ENCODE measurements at places on chromosomes 16 and 17.

DNA sequence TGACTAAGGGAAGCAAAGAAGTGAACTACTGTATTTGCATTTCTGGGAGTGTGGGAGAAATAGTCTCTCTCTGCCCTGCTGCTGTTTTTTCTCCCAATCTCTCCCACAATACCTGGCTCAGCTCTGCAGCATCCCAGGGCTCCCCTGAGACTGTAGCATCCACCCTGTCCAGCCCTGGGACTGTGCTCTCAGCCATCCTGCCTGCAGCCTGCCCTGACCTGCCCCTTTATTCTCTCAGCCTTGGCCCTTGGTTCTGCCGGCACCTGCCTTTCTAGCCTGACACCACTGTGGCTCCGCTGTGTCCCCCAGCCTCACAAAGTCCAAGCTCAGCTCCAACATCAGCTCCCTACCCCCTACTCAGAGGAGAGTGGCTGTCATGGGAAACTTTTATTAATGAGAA is 1.9 kb downstream of the PDILT start:
- no peak for DNase-seq

DNA sequence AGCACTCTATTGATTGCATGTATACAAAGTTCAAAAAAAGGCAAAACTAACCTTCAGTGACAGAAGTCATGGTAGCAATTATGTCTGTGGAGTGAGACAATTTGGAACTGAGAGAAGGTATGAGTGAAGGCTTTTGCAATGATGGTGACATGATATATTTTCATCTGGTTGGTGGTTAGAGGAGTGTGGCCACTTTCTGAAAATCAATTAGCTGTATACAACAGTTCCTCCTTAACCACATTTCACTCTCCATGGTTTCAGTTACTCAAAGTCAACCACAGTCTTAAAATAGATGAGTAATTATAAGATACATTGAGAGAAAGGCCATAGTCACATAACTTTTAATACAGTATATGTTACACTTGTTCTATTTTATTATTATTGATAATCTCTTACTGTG is 26.2 kb downstream of the ADAMTS18 start:
- DNase-seq, result no peak

DNA sequence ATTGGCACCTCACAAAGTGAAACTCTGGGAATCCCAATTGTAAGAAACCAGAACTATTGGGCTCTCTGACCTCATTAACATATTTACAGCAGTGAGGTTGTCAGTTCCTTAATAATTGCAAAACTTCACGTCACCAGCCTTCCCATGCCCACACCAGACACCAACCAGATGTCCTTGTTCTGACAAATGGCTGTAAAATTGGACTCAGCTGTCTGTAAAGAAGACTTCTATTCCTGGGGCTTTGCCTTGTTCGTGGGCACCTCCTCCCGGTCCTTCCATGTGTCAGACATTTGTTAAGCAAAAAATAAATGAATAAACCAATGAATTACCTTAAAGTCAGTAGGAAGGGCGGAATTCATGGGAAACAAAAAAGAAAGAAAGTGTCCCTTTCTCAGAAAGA is 284.3 kb upstream of the CDH11 start:
- DNase-seq, result no peak

DNA sequence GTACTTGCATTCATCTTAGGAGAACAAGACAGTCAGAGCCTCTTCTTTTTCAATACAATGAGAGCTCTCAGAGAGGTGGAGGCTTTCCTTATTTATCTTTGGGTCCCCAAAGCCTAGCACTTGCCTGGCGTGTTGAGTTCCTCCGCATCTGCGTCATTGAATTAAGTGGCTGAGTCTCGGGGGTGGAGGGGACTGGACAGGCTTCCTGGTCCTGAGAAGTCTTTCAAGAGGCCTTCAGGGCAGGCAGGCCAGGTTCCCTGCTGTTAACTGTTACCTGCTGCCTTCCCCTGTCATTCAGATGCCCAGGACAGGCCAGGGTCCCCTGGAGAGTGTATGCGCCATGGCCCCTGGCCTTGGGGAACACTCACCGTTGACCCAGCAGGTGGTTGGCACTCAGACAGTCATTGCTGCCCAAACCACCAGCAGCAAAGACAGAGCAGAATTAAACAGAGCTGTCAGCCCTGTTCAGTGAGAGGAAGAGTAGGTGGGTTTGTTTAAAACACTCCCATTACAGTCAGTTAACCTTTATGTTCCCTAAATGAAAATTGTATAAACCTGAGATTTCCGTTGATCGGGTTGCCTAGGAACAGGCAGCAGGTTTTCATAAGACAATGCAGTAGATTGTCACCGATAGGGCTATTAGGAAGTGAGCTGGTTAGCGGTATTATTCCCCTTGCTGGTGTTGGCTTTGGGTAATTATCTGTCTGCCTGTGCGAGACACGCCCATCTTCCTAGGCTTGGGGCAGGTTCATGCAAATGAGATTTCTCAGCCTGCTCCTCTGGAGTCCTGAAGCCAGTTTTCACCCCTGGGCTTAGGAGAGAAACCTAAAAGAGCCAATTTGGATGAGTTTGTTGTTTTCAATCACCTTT is 132.7 kb downstream of the CCDC182 start:
- no peak for DNase-seq

DNA sequence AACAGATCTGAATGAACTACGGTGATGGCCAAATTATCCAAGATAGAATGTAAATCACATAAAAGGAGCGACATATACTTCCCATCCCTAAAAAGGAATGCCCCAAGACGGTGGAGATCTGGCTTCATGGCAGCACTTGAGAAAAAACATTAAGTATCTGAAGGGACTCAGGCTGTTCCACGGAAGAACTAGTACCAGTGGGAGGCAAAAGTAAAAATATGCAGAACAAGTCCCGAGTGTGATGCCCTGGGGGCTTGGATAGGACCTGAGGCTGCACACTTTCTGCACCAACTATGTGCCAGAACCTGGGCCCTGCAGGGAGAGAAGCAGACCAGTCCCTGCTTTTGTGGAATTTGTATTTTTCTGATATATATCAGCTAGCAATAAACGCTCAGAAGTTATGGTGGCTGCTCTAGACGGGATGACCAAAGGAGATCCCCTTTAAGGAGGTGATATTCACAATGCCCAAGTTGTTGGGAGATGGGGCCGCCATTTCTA is 539 bp upstream of the CKLF start:
- DNase-seq, result no peak

- DNase-seq, result no peak
Observed at GRCh38 chr17:42667088-42667951, 8.2 kb downstream of the TUBG2 start.

- DNase-seq, result no peak
Observed at GRCh38 chr16:24347556-24347955, 91.4 kb downstream of the CACNG3 start.

DNA sequence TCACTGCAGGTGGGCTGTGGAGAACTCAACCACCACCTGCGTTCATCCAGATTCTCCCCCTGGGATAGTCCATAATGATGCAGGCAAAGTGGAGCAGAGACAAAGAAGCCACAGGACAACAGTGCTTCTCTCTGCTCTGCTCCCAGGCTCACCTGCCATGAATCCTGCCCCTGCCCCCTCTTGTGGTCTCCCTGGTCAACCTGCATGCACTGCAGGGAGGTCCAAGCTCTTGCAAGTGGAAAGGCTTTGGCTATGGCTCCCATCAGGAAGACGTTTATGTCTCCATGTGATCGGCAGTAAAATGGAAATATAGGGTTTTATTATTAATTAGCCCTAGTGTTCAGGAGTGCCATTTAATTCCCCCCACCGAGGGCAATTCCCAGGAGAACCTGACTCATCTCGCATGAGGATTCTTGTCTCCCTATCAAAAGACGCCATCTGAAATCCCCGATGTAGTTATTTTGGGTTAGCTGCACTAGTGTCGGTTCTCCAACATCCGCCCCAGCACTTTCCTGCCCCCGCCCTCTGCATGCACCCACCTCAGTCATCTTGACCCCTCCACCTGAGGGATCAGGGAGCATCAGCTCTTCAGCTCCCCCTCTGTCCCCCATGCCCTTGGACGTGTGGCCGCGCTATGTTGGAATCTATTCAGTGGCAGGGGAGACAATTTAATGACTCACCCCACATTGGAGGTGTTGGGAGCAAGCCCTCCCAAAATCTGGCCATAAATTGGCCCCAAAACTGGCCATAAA is 91.8 kb downstream of the KCNJ12 start:
- DNase-seq, result no peak

DNA sequence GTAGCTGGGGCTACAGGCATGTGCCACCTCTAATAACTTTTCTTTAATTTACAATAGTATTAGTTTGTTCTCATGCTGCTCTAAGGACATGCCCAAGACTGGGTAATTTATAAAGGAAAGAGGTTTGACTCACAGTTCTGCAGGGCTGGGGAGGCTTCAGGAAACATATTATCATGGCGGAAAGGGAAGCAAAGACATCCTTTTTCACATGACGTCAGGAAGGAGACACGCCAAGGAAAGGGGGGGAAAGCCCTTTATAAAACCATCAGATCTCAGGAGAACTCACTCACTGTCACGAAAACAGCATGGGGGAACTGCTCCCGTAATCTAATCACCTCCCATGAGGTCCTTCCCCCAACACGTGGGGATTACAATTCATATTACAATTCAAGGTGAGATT is 18.3 kb downstream of the IL4R start:
- no peak for DNase-seq

GRCh38 chr17:1511756-1512321 is 4.6 kb downstream of the INPP5K start:
- DNase-seq, result no peak

DNA sequence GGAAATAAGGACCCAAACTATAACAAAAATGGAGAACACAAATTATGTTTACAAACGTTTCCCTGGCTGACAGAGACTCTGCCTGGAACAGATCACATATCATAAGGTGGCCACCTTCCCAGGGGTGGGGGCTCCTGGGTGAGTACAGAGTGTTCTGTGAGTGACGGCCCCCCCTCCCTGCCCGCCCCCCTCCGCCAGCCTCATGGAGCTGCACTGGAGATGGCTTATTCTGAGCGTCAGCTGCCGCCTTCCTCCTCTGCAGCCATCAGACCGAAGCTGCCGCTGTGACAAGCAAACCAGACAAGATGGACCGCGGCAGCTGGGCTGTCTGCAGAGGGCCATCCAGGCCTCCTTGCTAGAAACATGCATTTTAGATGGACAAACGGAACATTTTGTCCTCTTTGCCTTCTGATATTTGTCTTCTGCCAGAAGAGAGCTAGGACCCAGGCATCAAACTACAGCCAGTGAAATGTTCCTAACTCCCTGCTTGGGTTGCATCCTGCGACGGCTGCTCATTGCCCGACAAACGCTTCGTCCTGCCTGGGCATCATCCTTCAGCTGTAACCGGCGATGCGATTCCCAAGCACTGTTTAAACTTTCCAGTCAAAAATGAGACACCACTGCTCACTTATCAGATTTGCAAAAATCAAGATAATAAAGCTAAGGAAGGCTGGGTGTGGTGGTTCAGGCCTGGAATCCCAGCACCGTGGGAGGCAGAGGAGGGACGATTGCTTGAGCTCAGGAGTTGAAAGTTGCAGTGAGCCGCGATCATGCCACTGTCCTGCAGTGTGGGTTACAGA is 15.3 kb upstream of the RPTOR start:
- no peak for DNase-seq

DNA sequence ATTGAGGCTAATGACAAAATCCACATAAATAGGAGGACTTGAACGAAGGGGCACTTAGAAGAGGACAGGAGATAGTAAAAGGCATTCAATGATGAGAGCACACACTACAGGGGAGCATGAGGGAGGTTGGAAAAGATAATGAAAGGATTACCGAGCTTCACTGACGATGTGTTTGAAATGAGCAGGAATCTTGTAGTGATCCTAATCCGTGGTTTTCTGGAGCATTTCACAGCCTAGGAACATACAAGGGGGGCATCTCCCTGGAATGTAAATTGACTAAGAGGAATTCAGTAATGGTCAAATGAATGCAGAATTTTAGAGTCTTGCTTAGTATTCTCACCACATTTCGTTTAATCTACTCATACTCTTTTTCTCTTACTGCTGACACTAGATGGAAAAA is 5.2 kb downstream of the ATMIN start:
- DNase-seq, result no peak

DNA sequence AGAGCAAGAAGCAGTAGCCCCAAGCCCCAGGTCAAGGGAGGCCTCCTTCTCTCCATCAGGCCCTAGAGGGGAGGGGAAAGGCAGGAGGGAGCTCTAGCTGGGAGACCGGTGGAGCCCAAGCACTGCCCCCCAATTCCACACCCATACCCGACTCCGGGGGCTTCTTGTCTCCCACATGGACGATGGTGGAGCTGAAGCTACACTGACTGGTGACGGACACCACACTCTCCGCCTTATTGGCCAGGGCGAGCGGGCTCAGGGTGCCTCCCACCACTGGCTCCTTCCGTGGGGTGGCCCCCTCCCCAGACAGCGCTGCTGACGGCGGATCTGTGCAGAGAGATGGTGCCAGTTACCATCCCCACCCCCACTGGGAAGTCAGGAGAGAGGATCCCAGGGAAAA is 6.4 kb downstream of the PER1 start:
- no peak for DNase-seq

DNA sequence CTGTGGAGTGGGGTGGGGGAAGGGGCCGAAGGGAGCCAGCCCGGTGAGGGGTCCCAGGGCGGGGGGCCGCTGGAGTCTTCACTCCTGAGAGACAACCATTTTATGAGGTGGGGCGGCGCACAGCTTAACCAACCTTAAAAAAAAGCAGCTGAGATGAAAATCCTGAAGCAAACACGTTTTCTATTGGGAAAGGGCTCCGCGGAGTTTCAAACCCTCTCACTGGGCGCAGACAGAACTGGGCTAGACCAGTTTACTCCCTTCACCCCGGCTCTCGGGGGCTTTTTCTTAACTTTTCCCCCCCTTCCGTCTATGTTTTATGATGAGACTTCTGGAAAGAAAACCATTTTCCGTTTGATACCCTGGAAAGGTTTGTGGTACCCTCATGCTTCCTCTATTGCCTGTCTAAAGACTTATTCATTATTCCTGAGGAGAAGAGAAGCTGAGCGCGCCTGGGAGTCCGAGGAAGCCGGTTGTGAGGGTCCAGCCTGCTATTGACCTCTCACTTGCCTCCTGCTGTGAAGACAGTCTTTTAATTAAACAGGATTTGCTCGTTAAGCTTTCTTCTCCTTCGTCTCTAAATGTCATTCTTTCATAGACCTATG is 482 bp upstream of the SSH2 start:
- no peak for DNase-seq

DNA sequence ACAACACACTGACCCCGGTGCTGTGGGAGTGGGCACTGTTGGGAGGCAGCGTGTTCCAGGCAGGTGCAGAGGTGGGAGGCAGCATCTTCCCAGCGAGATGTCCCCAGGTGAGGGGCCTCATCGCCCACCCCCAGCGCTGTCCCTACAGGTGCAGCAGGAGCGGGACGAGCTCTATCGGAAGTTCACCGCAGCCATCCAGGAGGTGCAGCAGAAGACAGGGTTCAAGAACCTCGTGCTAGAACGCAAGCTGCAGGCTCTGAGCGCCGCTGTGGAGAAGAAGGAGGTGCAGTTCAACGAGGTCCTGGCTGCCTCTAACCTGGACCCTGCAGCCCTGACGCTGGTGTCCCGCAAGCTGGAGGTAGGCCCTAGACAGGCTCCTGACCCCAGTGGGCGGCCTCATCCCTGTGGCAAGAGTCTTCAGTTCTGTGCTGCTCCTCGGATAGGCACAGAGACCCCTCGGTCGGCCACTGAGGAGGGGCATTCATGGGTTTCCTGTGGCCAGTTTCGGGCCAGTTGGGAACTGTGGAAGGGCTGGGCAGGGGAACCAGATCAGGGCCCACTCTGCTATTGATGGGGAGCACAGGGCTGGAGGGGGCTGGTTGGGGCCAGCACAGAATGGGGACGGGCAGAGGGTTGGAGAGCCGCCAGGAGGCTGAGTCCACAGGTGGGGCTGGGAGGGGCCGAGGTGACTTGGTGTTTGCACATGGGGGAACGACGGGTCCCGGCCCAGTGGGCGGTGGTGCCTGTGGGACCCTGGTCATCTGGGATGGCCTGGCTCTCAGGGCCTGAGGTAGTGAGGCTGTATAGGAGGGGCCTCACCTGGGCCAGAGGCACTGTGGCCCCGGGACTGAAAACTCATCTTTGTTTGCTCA is 21.1 kb upstream of the DBNDD1 start:
- no peak for DNase-seq

Data from nucleus accumbens (tissue), 56 donors.